ENCODE measurements at places on chromosomes 1 and 21.

DNA sequence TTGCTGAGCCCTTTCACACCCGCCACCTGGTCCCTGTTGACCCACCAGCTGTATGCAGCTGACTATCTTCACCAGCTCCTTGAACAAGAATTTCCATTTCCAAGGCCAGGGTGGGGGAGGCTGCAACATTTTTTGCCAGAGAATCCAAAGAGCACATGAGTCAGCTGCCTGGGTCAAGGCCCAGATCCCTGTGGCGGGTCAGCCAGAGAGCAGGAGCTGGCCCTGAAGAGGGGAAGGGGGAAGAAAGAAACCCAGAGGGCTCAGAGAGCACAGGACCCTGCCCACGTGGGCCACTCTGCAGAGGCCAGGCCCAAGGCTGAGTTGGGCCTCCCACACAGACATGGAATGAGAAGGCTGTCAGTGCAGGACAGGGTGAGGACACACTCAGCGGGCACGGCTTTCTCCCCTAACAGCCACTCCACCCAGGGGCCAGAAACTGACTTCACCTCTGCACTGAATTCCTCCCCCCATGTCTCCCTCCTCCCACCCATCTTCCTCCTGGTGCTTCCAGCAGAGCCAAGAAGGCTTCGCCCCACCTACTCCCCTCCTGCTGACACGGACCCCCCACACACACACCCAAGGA, 28.9 kb downstream of the S100A6 start:
- peak; percentile 94 for DNase-seq

GRCh38 chr1:231171623-231172197, 9.9 kb downstream of the TRIM67 start:
- DNase-seq: no peak

- DNase-seq: no peak
These were observed 533.3 kb downstream of the PTBP2 start for GRCh38 chr1:97254731-97255463.

GRCh38 chr1:209854196-209854595, 26.4 kb downstream of the UTP25 start:
- DNase-seq: no peak

- no peak for DNase-seq
These were observed 708 bp downstream of the CHRNB2 start for GRCh38 chr1:154568157-154568815.

DNA sequence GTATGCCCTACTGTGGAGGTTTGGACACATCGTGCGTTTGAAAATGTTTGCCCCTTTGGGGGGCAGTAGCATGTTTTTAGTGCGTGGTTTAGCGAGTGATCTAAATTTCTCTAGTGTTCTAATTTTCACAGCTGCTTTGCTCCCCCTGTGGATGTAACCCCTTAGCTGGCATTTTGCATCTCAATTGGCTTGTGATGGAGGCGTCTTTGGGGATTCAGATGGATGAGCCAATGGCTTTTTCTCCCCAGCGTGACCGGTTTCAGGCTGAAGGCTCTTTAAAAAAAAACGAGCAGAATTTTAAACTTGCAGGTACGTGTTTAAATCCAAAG, 836 bp downstream of the CDC7 start:
- DNase-seq: peak; percentile 47

DNA sequence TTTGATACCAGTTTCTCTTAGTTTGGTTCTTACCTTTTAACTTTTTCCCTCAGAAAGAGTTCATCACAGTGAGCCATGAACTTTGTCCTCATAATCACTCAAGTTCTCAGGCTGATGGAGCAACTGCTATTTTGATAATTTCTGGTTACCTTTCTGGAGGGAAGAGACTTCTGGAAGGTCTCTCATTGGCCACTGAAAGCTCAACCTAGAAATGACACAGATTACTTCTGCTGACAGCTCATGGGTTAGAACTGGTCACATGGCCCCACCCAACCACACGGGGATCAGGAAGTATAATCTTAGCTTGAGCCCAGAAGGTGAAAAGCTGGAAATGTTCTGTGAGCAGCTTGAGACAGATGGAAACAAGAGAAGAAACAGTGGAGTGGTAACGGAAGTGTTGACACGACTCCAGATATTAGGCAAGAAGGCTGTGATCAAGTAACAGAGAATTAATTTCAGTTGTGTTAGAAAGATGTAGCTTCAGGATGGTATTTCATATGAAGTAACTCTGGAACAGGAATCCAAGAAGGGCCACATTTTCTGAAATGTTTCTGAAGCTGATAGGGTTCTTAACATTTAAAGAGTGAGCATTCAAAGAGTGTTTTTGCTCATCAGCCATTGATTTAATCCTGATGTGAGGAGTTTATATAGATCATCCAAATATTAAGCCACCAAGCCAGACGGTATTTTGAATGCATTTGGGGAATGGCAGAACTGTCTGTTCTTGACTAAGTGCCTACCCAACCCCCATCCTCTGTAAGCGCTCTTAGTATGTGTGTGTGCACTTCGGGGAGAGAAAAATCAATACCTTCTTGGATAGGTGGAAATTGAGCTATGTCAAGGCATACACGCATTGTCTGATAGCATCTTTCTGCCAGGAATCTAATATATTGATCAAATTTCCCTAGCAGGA, 21.9 kb upstream of the XPR1 start:
- peak; percentile 22 for DNase-seq

- no peak for DNase-seq
These were observed 17.4 kb downstream of the AGO4 start for GRCh38 chr1:35825255-35825654.

DNA sequence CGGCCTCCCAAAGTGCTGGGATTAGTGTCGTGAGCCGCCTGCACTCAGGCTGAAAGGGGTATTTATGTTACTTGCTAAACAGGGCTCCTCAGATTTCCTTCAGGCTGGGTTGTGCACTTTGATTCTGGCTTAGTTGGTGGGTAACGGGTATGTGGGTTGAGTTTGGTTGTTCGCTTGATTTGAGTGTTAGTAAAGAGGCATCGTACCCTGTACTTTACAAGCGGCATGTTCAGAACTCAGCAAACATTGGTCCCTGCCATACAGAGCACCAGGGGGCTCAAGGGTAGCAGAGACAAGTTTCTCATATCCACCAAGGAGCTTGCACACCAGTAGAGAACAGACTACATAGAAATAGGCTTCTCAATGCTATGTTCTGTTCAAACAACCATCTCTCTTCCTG, 147.8 kb downstream of the PGBD5 start:
- DNase-seq: no peak

- no peak for DNase-seq
These were observed 192.7 kb upstream of the KIAA0040 start for GRCh38 chr1:175385316-175385715.

Measured in AG08395 (cell line).